Chondrocyte (in vitro differentiated cells): ENCODE measurements at places on chromosomes 1 and 21.

DNA sequence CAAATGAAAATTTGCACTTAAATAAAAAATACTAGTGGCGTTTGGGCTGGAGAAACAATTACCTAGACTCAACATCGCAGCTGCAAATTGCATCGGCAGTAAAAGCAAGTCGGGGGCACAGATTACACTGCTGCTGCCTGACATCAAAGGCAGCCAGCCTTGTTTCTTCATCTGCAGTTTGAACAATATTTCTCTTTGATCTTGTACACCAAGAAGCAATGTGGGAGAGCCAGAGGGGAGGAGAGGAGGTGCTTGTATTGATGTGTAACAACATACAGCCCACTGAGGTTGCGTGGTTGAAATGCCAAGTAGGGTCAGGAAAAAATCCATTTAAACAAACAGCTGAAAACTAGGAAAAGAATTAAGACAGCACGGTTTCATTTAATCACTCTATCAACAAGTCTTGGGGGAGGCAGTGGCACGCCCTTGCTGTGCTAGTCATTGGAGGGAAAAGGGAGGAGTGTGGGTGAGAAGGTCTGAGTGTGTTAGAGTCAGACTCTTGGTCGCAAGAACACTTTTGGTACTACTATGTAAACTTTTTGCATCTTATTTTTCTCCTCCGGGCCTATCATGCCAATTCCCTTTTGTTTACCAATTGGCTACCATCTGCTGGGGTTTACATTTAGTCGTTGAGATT is 456.5 kb downstream of the OMA1 start:
- DNase-seq: no peak

GRCh38 chr1:14969006-14969405 is 184.5 kb upstream of the TMEM51 start:
- no peak for DNase-seq

DNA sequence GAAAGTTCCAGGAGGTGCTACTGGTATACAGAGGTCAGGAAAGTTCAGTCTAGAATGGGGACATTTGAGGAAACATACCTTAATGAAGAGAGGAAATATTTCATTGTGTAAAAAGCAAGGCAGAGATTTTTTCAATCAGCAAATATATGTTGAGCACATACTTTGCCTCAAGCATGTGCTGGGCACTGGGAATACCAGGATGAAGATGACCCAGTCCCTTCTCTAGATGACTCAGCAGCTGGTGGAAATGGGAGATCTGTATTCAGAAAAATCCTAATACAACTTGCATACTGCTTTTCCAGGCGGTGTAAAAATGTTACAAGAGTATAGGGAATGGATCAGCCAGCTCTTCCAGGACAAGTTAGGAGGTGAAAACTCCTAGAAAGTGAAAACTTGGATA is 229.3 kb downstream of the FGGY start:
- no peak for DNase-seq

DNA sequence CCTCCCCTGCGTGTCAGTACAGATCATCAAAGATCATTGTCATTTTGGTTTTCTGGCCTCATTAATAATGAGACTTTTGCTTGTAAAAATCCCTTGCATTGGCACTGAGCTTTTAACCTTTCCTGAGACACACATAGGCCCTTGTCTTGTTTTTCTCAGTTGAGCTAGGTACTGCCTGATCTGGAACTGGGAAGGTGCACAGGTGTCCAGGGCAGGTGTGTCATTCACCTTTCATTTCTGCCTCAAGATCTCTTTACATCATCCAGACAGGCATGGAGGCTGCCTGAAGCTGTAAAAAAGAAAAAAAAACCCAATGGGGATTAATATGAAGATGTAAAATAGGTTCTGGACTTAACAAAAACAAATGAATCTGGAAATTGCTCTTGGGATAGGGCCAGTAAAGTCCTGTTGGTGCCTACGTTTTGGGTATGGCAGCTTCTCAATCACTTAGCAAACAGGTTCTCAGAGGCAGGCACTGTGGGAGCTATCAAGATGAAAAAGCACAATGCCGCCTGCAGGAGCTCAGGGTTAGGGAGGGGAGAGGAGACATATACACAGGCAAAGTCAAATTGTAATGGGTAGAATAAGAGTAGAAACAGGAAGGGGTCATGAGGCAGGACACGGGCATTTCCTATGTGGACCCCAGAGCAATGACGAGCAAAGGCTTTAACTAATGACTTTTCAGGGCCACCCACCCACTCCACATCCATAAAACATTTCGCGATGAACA is 1.0 kb upstream of the KCNC4 start:
- DNase-seq: no peak
